ENCODE measurements at places on chromosomes 7 and 10.

DNA sequence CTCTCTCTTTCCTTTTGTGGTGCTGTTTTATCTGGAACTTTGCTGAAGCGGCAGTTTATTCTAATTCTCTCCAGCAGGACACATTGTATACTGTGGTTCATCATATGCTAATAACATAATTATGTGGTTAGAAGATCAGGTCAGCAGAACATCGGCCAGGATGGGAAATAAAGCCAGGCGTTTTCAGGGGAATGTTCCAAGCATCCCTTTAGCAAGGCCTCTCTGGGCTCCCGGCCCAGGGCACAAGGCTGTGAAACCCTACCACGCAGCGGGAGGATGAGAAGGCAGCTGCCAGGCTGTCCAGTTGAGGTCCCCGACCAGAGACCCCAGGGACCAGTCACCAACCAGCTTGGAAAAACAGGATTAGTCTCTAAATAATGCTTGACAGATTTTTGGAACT lies 112.2 kb upstream of the GALNT17 start:
- DNase-seq, result no peak

DNA sequence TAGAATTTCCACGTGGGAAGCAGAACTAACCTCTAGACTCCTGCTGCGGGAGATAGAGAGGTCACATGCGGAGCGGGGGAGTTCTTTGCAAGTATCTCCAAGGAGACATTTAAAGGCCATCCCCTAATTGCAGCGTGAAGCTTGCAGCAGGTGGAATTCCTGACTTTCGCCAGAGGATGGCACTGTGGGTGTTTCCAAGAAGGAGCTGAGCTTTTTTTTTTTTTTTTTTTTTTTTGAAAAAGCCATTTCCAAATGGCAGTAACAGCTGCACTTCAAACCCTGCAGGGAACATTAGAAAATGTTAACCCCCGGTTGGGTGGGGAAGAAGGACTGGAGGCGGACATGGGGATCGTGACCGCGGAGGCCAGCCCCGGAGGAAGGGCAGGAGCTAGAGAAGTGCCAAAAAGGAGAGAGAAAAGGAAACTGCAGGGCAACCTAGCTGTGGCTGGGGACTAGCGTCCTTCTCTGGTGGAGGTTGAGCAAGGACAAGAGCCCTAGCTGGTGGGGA lies 487.7 kb downstream of the TYW1 start:
- no peak for DNase-seq

DNA sequence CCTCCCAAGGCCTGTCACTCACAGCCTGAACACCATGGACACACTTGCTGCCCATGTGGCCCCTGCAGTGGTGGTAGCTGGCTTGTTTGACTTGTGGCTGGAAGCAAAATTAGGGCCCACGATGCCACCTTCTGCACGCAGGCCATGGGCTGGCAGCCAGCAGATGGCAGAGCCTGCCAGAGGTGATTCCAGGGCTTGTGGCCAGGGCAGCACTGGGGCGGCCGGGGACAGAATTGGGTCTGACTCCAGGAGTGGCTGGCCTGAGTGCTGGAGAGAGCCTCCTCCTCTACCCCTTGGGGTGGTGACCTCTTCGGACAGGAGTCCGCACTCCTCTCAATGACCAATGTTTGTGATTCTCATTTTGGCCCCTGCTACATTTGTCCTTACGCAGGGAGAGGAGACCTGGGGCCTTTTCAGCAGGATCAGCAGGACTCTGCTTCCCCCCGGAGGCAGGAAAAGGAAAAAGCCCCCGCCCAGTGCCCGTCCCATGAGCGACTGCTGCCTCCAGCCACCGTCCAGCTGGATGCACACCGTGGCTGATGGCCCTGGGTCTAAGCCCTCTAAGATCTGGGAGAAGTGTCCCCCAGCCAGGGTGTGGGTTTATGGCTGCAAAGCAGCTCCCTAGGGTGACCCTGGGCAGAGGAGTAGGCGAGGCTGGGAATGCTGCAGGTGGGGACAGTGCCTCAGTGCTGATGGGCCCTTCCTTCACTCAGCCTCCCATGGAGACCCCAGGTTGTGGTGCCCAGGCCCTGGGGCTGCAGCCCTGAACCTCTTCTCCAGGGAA lies 26.5 kb downstream of the DNAJB12 start:
- DNase-seq, result no peak

DNA sequence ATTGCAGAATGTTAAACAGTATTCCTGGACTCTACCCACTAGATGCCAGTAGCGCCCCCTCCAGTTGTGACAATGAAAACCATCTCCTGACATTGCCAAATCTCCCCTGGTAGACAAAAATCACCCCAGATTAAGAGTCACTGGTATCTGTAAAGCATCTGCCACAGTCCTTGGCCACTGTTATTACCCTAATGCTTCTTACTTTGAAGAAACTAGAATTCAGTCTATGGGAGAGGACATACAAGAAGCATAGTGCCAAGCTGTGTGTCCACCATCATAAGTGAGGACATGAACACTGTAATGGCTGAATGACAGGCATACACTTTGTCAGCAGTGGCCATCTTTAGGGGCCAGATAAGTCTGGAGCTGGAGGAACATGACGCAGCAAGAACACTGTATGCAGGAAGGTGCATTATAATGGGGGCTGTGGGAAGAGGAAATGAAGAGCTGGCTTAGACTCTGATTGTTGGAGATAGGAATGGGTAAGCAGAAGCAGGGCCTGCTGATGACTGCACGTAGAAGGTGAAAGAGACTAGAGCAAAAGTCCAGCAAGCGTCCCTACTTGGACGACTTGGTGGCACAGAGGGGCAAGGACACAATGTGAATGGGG lies 32.5 kb downstream of the CBX3 start:
- DNase-seq, result no peak

GRCh38 chr7:129494041-129494440 lies 8.3 kb upstream of the SMKR1 start:
- DNase-seq, result no peak

DNA sequence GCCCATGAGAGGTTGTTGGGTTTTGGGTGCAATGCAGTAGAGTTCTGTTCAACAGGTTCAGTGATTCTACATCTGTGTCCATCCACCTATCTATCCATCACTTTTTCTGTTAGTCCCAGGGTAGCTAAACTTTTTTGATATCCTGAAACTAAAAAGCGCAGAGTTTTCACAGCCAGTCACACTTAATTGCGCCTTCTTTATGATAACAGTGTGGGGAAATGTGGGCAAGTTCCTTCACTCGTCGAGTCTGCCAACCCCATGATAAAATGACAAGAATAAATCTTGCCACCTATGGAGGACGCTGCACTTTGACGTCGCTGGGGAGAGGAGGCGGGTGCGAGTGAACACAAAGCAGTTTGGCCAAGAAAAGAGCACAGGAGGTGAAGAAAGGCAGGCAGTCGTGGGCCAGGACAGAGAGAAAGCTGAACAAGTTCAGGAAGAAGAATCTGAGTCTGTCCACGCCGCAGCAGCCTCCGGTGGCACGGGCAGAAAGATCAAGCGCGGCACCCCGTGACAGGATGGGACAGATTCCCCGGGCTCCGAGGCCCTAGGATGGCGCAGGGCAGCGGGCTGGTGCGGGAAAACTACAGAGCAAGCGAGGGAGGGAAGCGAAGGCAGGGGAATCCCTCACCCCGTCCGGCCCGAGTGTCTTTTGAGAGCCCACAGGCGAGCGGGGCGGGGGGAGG lies 9.2 kb downstream of the SP8 start:
- DNase-seq, result no peak

GRCh38 chr10:132901351-132901750 lies 41.0 kb downstream of the CFAP46 start:
- DNase-seq, result no peak

GRCh38 chr10:12501324-12501723 lies 152.0 kb downstream of the CAMK1D start:
- DNase-seq, result no peak

- DNase-seq, result no peak
Observed at GRCh38 chr10:35335133-35336083, 901 bp upstream of the CCNY start.

GRCh38 chr10:77926566-77927401 lies at the start of gene DLG5:
TSS of gene DLG5 (minus strand) at chr10:77926755. CDS start at chr10:77926520, 235 bp downstream.
- DNase-seq, result no peak

- no peak for DNase-seq
Observed at GRCh38 chr7:151735186-151735850, 141.6 kb downstream of the PRKAG2 start.

DNA sequence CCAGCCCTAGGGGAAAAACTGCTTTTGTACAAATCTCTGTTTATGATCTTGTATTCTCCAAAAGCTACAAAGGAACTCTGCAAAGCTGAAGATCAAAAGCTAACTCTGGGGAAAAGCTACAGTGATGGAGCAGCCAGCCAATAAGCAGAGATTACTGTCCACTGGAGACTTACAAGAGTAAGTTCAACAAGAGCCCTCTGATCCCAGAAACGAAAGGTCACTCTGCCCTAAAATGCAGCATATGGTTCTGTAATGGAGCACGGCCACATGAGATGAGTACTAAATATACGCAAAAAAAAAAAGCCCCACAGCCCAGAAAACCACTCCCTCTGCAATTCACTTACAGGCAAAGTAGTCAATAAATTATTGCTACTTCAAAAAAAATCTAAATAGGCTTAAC lies 60.1 kb downstream of the ERCC6 start:
- no peak for DNase-seq

- DNase-seq, result no peak
Observed at GRCh38 chr7:30998180-30998579, 34.4 kb downstream of the GHRHR start.
